ENCODE measurements at places on chromosomes 2 and 18. TPM values are rescaled to one million over a fixed set of nuclear protein-coding genes. Genes with fewer than 3 reads are reported as not detected.

DNA sequence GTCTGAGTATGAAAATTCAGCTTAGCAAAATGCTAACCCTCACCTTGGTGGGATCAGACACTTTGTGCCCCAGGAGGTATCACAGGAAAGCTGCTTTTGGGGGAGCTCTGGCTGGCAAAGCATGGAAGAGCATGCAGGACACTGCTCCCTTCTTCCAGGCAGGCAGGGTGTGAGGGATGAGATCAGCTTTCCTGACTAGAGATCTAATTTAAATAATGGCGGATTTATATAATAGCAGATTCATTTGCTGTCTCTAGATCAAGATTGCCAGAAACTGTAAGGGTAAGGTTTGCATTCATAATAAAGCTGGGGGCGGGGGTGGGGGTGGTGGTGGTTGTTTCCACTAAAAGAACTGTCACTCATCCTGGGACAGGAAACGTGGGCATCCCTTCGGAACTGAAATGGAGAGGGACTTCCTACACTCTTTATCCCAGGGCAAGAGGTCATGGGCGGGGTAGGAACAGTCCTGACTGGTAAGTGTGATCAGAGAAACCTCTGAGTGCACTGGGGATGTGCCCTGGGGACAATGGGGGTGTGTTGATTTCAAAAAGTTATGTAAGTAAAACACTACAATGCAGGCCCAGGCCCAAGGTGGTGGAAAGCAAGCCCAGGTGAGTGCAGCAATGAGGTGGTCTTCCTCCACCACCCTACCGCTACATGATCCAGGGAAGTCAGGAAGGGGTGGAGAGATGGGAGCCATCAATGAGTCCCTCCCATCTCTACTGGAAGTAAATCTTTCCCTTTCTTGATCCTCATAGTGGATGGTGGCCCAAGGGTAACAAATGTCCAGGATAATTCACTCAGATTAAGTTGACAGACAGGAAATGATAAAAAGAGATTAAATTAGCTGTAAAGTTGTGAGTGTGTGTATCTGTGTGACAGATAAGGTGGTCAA lies 171.4 kb upstream of the SERPINE2 start:
- peaks cover 54% of the 10 kb centered on the region for H3K27me3 ChIP-seq
- no peaks in the 10 kb centered on the region for H3K4me1 ChIP-seq
- no peaks in the 10 kb centered on the region for H3K36me3 ChIP-seq
- H3K4me3 ChIP-seq = no peak overlapping the region
- H3K27ac ChIP-seq = no peak overlapping the region

DNA sequence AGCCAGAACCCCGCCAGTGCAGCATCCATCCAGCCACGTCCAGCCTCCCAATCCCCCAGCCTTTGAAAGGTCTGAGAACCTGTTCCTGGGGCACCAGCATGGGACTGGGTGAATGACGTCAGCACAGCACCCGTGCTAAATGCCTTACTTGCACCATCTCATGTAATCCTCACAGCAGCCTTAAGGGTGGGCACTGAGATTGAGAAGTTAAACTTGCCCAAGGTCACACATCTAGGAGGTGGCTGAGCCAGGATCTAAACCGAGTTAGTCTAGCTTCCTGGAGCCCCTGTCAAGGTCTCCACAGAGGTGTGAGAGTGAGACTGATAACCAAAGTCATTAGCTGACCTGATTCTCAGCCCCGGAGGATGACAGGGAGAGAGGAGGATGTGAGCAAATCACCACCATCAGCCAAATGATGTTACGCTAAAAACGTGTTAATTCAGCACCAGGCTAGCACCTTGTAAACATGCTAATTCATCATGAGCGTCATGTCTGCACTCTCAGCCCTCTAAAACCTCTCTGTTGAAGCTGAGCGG lies 4.6 kb downstream of the CD8A start:
- peaks cover 6% of the 10 kb centered on the region for H3K36me3 ChIP-seq
- H3K27ac ChIP-seq = peak overlapping the region; percentile 82
- H3K4me3 ChIP-seq = peak overlapping the region; percentile 73
- DNase-seq = peak; percentile 73
- peaks cover 29% of the 10 kb centered on the region for H3K4me1 ChIP-seq

The ZNF892 gene
- total RNA-seq = 4.1 TPM

- no peak for DNase-seq
- no peaks in the 10 kb centered on the region for H3K4me1 ChIP-seq
- H3K4me3 ChIP-seq = no peak overlapping the region
- no peak overlapping the region for H3K27ac ChIP-seq
Observed at GRCh38 chr2:160584972-160585494, 91.4 kb upstream of the RBMS1 start.

Data from natural killer cell treated with Interleukin-12 subunit alpha and Interleukin-12 subunit beta and Interleukin-15 and Interleukin-18, amount 100 ng/mL, for 72 hours (primary cell).